Astrocyte (in vitro differentiated cells and primary cell): ENCODE measurements at places on chromosomes 7 and 10. TPM values are rescaled to one million over a fixed set of nuclear protein-coding genes. Genes with fewer than 3 reads are reported as not detected.

NUPR2 gene
- total RNA-seq, result not detected in 2 replicates

SFTPA1 gene
- not detected in 2 replicates for total RNA-seq

COBL gene
- total RNA-seq, result 3.6 and 6.4 TPM in 2 replicates

ASIC3 gene
- 3.9 and 5.9 TPM in 2 replicates for total RNA-seq

DNA sequence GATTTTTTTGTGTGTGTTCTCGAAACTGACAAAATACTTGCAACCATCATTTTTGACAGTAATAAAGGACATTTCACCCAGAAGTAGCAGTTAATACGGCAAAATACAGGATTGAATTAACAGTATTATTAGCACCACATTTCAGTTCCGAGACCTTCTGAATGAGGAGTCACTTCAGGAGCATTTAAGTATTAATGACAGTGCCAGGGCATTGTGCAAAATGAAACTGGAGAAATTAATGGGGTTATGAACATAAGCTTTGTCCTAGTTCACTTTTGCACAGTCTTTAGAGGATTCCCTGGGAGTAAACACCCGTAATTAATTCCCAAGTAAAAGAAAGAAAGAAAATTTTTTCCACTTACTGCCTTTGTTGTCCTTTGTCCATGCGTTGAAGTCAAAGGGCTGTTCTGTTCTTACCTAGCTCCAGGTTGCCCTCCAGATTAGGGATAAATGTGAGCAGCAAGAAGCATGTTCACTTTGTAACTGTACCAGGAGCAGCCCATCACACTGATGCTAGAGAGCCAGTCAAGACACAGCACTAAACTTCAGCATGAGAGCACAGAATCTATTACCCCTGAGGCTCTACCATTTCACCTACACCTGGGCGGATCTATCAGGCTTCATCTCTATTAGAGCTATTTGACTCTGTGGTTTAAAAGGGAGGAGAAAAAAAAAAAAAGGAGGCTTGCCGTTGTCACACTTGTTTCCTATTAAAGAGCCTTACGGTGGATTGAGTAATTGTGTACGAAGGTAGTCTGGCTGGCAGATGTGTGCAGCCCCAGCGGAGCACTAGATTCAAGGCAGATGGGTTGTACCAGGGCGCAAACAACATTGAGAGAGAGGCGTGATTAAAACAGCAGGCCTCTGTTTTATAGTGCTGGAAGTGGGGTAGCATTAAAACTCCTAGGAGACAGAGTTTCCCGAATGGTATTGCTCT is 297.8 kb upstream of the SEMA3A start:
- H3K4me1 ChIP-seq, result no peaks in the 10 kb centered on the region
- no peak overlapping the region for H3K4me3 ChIP-seq
- H3K36me3 ChIP-seq, result no peaks in the 10 kb centered on the region
- no peak for DNase-seq

DNA sequence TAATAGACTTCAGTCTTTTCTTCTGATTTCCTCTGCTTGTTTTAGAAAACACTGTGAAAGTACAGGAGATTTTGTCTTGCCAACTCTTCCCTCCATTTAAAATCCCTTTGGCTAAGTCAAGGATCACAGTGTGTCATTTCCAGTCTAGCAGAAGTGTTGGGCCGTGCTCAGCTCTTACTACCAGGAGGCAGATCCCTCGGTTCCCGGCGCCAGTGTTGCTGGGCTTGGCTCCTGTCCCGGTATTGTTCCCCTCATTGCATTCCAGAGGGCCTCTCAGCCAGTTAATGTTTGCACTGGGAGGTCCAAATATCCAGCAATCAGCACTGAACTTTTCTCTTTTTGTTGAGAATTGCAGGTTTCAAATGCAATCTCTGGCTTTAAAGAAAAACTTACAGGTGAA is 612.1 kb upstream of the MGMT start:
- H3K27me3 ChIP-seq, result no peaks in the 10 kb centered on the region
- no peak overlapping the region for H3K4me3 ChIP-seq
- H3K4me1 ChIP-seq, result no peaks in the 10 kb centered on the region
- H3K36me3 ChIP-seq, result no peaks in the 10 kb centered on the region
- peak; percentile 30 for DNase-seq
- no peak overlapping the region for H3K27ac ChIP-seq

DNA sequence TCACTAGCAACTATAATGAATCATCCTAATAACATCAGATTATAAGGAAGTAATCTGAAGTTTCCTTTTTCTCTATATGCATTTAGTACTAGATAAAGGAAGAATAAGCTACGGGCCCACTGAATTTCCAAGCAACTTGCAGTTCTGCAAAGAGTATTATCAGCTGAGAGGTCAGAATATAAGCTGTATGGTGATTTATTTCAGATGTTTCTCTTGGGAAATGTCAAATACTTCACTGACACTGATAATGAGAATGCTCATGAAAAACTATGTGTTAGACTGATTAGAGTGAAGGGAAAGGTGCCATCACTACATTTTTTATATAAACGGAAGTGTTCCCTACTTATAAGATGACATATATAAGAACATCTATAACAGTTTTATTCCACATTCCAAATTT is 251.2 kb upstream of the HGF start:
- H3K4me1 ChIP-seq, result no peaks in the 10 kb centered on the region
- H3K36me3 ChIP-seq, result no peaks in the 10 kb centered on the region
- no peak for DNase-seq
- H3K27ac ChIP-seq, result no peak overlapping the region

DNA sequence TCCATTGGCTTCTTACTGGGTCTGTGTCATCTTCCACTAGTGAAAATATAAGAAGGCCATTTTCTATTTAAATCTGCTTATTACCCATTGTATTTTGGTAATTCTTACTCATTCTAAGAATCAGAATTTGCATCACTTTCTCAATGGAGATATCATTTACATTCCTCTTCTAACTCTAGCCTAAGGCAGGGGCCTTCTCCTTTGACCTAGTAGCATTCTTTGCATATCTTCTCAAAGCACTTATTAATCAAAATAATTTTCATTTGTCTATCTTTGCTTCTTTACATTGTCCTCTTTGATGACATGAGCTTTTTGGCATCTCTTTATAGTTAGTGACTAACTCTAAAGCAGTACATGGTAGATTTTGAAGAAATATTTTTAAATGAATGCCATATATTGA is 400.9 kb upstream of the SEMA3D start:
- H3K27ac ChIP-seq, result no peak overlapping the region
- H3K4me3 ChIP-seq, result no peak overlapping the region
- no peaks in the 10 kb centered on the region for H3K36me3 ChIP-seq
- H3K27me3 ChIP-seq, result no peaks in the 10 kb centered on the region
- no peak for DNase-seq

DNA sequence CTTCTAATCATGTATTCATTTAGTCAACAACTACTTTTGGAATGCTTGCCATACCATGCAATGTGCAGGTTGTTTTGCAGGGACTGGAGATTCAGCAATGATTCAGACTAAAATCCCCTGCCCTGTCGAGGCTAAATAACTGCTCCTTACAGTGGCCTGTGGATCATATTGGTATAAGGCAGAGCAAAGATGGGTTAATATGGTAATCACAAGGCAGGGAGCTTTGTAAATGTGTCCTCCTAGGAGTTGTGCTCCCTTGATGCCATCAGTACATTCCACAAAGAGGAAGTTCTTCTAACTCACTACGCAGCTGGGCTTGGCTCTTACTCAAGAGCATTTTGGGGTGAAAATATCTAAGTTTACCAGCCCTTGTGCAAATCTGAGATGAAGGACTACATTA is 614 bp upstream of the IFIT2 start:
- H3K36me3 ChIP-seq, result no peaks in the 10 kb centered on the region
- peak; percentile 30 for DNase-seq
- no peaks in the 10 kb centered on the region for H3K27me3 ChIP-seq
- peaks cover 8% of the 10 kb centered on the region for H3K4me1 ChIP-seq
